Stimulated activated CD8-positive, alpha-beta memory T cell treated with anti-CD3 and anti-CD28 coated beads, Interleukin-15, amount 100 ng/mL, for 24 hours (primary cell): ENCODE measurements at places on chromosomes 3 and 15.

GRCh38 chr3:119352863-119353527, 58.8 kb downstream of the ARHGAP31 start:
- no peak for DNase-seq

- no peak for DNase-seq
Observed at GRCh38 chr3:152269831-152270734, 1.4 kb downstream of the MBNL1 start.

GRCh38 chr3:118884748-118885206, 149.9 kb downstream of the IGSF11 start:
- DNase-seq: peak; percentile 40

- no peak for DNase-seq
Observed at GRCh38 chr3:172938788-172939187, 188.3 kb downstream of the ECT2 start.

- DNase-seq: no peak
Observed at GRCh38 chr15:61811952-61812351, 248.3 kb downstream of the VPS13C start.

- DNase-seq: no peak
Observed at GRCh38 chr3:148379763-148380382, 317.8 kb upstream of the AGTR1 start.

- no peak for DNase-seq
Observed at GRCh38 chr3:37787153-37787867, 74.4 kb upstream of the CTDSPL start.

DNA sequence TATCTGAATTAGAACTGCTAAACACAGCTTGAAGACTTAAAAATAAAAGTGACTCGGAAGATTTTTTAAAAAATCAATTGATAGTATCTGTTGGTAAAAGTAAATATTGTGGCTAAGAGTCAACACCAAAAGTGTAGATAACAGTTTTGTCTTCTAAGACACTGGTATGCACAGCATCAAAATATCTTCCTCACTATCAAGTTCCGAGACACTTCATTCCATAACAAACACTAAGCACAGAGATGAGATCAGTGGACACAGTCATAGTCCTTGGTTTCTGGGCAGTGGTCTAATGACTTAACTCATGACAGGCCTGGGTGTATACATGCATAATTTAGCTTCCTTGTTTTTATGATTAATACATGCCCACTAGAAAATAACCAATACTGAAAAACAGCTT, 63.2 kb downstream of the PXYLP1 start:
- DNase-seq: no peak

DNA sequence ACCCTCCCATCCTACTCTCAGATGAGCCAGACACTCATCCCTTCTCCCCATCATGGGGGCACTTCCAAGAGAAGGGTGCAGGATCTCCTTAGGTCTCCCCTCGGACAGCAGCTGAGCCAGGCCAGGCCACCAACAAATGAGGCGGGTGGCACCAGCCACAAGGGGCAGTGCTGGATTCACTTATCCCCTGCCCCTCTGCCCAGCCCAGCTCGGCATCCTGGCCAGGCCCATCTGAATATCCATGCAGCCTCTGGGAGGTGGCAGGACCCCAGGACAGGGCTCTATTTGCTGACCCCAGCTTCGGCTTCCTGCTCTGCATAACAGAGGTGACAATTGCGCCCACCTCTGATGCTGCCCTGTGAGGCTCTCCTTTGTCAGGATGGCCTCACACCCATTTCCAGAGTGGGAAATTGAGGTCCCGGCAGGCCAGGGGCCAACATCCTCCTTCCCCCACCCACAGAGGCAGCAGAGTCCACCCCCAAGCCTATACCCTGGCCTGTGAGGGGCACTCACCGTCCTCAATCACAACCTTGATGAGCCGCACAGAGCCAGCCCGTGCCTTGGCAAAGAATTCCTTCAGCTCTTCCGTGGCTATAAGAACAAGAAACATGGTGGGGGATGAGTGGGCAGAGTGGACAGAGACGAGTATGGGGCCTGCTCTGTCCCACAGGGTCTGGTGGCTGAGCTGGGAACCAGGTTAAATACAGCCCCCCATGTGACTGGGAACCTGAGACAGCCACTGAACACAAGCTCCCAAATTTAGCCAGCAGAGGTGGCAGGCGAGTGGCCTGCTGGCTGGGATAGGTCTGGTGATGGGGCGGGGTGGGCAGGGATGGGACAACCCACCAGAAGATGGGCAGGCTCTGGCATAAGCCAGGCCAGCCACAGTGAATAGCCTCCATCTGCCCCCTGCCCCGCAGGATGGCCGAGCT, 4.2 kb downstream of the TWF2 start:
- DNase-seq: no peak

GRCh38 chr3:58567251-58567515, 10.0 kb downstream of the FAM107A start:
- no peak for DNase-seq

DNA sequence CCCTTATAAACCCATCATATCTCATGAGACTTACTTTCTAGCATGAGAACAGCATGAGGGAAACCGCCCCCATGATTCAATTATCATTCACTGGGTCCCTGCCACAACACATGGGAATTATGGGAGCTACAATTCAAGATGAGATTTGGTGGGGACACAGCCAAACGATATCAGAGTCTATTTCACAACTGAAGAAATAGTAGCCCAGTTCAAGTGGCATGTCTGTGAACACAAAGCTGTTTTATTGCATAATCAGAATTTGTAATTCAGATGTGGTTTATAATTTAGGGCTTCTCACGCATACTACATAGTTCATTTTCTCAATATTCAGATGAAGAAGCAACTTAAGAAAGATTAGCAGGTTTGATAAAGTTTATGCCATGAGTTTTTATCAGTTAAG, 1188.0 kb upstream of the ALCAM start:
- no peak for DNase-seq

GRCh38 chr3:36591959-36592358, 172.4 kb downstream of the DCLK3 start:
- no peak for DNase-seq

GRCh38 chr3:98646680-98647079, 53.3 kb upstream of the CPOX start:
- no peak for DNase-seq

GRCh38 chr15:79357566-79357965, 46.7 kb downstream of the TMED3 start:
- no peak for DNase-seq

GRCh38 chr15:37765786-37766185, 168.7 kb upstream of the TMCO5A start:
- no peak for DNase-seq

GRCh38 chr15:62075595-62076277, 9.0 kb downstream of the C2CD4A start:
- DNase-seq: no peak

DNA sequence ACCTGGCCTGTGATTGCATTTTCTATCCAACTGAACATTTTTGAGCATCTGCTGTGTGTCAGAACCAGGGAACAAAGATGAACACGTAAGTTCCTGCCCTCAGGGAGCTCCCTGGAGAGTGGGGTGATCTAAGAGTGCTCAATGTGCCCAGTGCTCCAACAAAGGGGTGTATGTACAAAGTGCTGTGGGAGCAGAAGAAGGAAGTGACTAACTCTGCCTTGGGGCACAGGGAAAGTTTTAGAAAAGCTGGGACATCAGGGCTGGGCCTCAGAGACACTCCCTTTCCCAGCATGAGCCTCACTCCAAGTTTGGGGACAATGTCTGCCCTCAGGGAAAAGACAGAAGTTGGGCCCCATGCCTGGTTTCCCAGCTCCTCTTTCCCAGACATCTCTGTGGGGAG, 27.6 kb upstream of the BNC1 start:
- DNase-seq: no peak

GRCh38 chr3:134775831-134776230, 19.2 kb upstream of the EPHB1 start:
- DNase-seq: no peak

DNA sequence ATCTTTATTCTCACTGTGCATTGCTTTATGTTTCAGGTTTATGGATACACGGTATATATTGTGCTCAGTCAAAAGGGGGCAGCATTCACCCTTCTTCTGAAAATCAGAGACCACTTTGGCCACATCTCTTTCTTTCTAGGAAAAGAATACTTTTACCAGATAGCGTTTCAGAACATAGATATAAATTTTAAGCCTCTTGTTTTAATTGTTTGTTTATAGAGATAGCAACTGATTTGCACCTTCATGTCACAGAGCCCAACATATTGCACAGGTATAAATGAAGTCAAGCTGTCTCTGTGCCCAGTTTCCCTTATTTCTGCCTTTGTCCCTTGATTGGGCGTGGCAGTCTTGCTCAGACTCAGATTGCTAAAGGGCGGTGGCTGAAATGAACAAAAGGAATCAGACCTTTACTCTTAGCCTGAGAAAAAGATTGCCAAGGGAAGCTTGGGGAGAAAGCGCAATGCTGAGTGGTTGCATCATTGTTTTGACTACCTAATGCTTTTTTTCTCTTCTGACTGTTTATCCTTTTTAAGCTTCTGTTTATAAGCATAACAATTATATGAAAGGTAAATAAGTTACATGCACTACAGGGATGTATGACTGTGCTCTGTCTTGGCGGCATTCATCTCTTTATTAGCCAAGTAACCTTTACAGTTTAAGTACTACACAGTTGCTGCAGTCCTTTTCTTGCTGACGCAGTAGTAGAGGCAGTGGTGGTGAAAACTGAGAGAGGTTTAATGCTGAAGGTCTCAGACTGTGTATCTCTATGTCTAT, 70.8 kb upstream of the ZBTB20 start:
- DNase-seq: no peak

GRCh38 chr3:39255503-39256325, 24.1 kb downstream of the CX3CR1 start:
- no peak for DNase-seq

DNA sequence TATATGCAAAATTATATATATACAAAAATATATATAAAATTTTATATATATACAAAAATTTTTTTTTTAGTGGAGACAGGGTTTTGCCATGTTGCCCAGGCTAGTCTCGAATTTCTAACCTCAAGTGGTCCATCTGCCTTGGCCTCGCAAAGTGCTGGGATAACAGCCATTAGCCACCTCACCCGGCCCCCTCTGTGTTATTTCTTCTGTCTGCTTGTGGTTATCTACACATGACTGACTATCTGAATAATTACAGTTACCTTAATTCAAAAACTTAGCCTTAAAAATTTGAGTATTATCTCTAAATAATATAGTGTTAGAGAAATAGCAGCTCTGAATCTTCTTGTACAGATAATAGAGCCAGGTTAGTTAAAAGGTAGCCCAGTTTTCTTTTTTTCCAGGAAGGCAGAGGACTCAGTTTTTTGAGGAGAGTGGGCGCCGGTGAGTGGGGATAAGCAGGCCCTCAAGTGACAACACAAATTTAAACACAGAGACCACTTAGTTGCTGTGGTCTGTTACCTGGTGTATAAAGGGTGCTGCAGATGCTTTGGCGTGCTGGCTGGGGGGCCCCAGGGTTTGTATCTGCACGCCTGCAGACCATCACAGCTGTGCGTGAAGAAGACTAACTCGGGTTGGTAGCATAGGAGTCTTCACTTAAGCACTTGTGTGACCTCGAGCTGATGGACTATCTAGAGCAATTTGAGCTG, 83.7 kb downstream of the TRAK1 start:
- no peak for DNase-seq

DNA sequence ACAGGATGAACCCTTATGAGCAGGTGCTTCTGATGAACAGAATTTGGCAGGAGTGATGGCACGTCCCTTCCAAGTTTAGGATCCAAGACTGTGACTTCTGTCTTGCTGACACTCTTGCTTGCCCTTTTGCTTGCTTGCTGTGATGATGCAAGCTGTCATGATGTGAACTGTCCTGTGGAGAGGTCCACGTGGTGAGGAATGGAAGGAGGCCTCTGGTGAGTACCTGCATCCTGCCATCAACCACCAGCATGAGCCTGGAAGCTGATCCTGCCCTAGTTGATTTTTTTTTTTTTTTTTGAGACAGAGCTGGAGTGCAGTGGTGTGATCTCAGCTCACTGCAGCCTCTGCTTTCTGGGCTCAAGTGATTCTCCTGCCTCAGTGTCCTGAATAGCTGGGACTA, 45.5 kb downstream of the EDEM1 start:
- DNase-seq: no peak

DNA sequence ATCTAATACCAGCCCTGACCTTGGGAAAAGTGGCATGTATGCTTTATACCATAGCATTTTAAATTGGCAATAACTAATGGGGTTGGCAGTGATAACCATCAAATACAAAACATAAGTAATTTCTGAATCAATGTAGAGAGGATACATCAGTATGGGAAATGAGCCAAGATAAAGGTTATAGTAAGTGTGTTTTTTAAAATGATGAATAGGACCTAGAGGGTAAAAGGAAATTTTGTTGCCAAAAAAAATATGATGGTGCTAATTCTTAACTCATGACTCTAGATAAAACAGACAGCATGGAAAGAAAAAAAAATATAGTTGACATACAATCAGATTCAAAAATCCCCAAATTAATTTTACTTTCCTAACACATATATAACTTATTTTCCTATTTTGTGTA, 75.4 kb upstream of the ROBO1 start:
- DNase-seq: no peak

- no peak for DNase-seq
Observed at GRCh38 chr3:141547791-141548190, 61.0 kb downstream of the RASA2 start.

GRCh38 chr15:22265056-22265945, 185.0 kb downstream of the OR4M2 start:
- no peak for DNase-seq

DNA sequence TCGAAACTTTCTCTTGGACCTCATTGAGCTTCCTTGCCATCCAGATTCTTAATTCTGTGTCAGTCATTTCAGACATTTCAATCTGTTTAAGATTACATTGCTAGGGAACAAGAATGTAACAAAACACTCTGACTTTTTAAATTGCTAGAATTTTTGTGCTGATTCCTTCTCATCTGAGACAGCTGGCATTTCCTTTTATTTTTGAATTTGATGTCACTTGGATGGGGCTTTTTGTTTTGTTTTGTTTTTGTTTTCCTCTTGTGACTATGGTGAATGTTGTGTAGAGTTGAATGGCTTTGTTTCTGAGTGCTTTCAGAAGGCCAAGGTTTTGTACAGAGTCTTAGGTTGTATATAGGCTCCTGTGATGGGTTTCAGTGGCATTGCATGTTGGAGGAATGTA, 1129.3 kb downstream of the NAALADL2 start:
- DNase-seq: no peak

- DNase-seq: no peak
Observed at GRCh38 chr15:89179966-89180875, 41.2 kb downstream of the RLBP1 start.

GRCh38 chr3:125220183-125220582, 7.6 kb upstream of the SLC12A8 start:
- no peak for DNase-seq

DNA sequence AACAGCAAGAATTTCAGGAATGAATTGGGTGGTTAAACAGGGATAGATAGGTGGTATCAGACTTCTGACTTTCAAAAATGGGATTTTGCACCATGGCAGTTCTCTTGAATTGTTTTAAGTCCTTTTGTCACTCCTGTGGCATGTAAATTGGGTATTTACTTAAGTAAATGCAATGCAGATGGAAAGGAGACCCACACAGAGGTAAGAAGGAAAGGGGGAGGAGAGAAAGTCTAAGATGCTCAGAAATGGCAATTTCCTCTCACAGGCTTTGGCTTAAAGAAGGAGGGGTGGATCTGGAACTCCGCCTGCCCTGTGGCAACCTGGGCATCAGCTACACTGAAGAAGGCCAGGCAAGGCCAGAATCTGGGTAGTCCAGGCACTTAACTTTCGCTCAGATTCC, 197.1 kb upstream of the UBE2E1 start:
- DNase-seq: no peak
